ENCODE measurements at places on chromosomes 16 and 17. TPM values are rescaled to one million over a fixed set of nuclear protein-coding genes. Genes with fewer than 3 reads are reported as not detected.

KRT40 gene
- not detected for total RNA-seq

ADGRG1 gene
- total RNA-seq: 13.1 TPM

CSH2 gene
- not detected for total RNA-seq

SPNS3 gene
- 0.10 TPM for total RNA-seq

ZPBP2 gene
- total RNA-seq: not detected

TBC1D3L gene
- 7.0 TPM for total RNA-seq

OMG gene
- total RNA-seq: not detected

DRC3 gene
- 3.6 TPM for total RNA-seq

CMTM1 gene
- total RNA-seq: 7.1 TPM

KRTAP3-2 gene
- not detected for total RNA-seq

ALOX15 gene
- total RNA-seq: not detected

HNF1B gene
- total RNA-seq: not detected

AANAT gene
- not detected for total RNA-seq

IFI35 gene
- total RNA-seq: 42.6 TPM

PYY gene
- total RNA-seq: not detected

CLEC3A gene
- total RNA-seq: 0.23 TPM

ZNF594 gene
- total RNA-seq: 5.6 TPM

CCL7 gene
- total RNA-seq: 0.31 TPM

GPRC5C gene
- total RNA-seq: 57.1 TPM

AURKB gene
- total RNA-seq: 85.8 TPM

CCL5 gene
- 15.9 TPM for total RNA-seq

SDR42E1 gene
- 0.33 TPM for total RNA-seq

CEMP1 gene
- total RNA-seq: not detected

CTDNEP1 gene
- total RNA-seq: 132 TPM

CNGB1 gene
- total RNA-seq: not detected

WNT9B gene
- not detected for total RNA-seq

MAP2K4 gene
- total RNA-seq: 16.8 TPM

All from Panc1 (cell line).